ENCODE measurements at places on chromosomes 12 and 14.

DNA sequence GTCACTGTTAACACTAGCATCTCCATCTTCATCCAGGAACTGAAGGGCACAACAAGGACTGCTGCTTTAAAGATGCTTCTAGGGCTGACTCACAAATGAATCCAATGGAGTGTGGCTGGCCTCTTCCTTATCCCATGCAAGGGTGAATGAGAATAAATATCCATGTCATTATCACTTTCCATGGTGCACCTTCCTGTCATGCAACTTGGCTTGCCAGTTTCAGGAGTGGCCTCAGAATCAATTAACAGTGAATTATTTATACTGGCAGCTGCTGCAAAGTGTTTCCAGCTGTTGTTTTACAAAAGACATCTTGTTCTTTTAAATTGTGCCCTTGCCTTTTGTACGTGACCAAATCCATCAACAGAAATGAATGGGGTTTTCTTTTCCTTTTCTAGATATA is 499.3 kb upstream of the TMEM132C start:
- DNase-seq, result no peak

- DNase-seq, result no peak
Observed at GRCh38 chr14:78710963-78711362, 540.8 kb downstream of the NRXN3 start.

GRCh38 chr14:94392510-94392935 is 4.1 kb upstream of the SERPINA1 start:
- no peak for DNase-seq

DNA sequence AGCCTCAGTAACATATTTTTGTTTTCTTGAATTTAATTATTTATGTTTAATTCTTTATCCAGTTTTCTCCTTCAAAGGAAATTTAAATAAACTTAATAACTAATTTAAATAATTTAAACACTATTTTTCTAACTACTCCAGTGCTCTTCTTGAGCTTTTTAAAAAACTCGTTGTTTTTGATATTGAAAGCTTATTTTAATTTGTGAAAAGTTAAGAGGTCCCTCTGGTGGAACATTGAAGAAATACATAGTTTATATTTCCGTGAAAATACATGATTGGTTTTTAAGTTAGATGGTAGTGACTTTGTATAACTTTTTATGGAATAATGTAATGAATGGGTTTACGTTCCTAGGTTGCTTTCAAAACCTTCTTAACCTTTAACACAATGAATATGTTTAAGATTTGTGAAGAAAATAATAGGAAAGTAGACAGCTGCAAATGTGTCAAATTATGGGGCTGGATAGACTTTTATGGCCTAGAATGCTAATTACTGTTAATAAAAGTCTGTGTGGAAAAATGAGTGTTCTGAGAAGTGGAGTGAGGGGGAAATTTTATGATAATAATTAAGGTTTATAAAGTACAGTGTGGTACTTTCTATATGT is 45.9 kb upstream of the MSRB3 start:
- DNase-seq, result no peak

DNA sequence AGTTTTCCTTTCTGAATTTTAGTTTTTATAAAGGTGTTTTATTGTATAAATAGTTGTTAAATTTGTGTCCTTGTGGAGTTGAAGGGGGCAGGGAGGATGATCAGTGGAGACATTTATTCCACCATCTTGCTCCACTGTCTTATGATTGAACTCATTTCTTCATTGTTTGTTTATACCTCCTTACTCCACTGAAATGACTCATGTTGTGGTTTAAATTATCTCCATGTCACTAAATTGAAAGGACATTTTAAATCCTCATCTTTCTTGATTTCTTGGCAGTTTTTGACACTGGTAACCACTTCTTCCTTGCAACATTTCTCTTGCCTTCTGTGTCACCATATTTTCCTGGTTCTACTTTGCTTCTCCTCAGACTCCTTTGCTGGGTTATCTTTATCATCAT is 23.6 kb upstream of the FERMT2 start:
- DNase-seq, result no peak

- DNase-seq, result no peak
Observed at GRCh38 chr12:111992464-111992863, 20.5 kb downstream of the TMEM116 start.

Measured in iPS DF 19.7 (cell line).